NCI-H1048 (cell line): ENCODE measurements at places on chromosomes 3 and 15.

DNA sequence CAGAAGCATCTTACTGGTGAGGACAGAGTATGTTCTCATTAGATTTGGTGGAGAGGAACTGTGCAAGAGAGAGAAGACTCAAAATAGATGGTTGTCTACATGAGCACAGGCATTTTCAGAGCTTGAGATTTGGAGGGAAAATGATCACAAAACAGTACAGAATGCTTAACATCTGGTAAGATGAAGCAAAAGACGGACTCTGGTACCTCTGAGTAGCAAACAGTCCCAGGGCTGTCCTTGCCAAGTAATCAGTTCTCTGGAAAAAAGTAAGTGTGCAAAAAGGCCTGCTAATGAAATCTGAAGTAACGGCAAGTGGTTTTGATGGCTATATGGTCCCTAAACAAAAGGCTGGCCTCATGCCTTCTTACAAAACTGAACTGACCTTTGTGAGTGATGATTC is 414.2 kb downstream of the CNTN4 start:
- no peak for DNase-seq

DNA sequence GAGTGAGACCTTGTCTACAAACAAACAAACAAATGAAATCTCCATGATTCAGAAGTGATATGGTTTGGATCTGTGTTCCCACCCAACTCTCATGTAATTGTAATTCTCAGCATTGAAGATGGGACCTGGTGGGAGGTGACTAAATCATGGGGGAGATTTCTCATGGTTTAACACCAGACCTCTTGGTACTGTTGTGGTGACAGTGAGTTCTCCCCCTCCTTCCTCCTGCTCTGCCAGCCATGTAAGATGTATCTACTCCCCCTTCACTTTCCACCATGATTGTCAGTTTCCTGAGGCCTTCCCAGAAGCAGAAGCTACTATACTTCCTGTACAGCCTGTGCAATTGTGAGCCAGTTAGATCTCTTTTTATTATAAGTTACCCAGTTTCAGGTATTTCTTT is 438.4 kb upstream of the THBS1 start:
- DNase-seq, result no peak

- no peak for DNase-seq
Observed at GRCh38 chr15:58311556-58311955, 120.2 kb upstream of the LIPC start.

GRCh38 chr15:36175741-36176291 is 403.6 kb upstream of the CDIN1 start:
- no peak for DNase-seq

- DNase-seq, result no peak
Observed at GRCh38 chr3:53956586-53956985, 64.9 kb upstream of the SELENOK start.

DNA sequence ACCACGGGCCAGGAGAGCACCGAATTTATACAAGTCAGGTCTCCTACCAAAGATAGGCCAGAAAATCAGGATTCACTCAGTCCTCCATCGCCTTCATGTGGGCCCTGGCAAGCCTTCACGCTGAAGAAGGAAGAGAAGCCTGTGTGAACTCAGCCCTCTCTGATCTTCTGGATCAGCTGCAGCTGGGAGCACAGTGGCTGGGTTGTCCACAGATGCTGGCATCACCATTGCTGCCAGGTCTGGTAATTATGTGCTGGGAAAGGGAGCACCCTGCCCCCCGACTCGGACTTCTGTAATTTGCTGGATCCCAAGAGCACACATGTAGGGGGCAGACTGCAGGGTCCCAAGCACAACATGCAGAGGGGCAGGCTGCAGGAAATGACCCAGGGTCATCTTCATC is 12.4 kb upstream of the PDE8A start:
- DNase-seq, result no peak
